Neural crest cell (in vitro differentiated cells): ENCODE measurements at places on chromosomes 16 and 17. TPM values are rescaled to one million over a fixed set of nuclear protein-coding genes. Genes with fewer than 3 reads are reported as not detected.

- no peaks in the 10 kb centered on the region for H3K36me3 ChIP-seq
- H3K4me1 ChIP-seq, result peaks cover 48% of the 10 kb centered on the region
- H3K27me3 ChIP-seq, result no peaks in the 10 kb centered on the region
- no peak overlapping the region for H3K27ac ChIP-seq
- no peak overlapping the region for H3K4me3 ChIP-seq
These were observed 69.1 kb downstream of the KSR1 start for GRCh38 chr17:27525316-27525715.

DNA sequence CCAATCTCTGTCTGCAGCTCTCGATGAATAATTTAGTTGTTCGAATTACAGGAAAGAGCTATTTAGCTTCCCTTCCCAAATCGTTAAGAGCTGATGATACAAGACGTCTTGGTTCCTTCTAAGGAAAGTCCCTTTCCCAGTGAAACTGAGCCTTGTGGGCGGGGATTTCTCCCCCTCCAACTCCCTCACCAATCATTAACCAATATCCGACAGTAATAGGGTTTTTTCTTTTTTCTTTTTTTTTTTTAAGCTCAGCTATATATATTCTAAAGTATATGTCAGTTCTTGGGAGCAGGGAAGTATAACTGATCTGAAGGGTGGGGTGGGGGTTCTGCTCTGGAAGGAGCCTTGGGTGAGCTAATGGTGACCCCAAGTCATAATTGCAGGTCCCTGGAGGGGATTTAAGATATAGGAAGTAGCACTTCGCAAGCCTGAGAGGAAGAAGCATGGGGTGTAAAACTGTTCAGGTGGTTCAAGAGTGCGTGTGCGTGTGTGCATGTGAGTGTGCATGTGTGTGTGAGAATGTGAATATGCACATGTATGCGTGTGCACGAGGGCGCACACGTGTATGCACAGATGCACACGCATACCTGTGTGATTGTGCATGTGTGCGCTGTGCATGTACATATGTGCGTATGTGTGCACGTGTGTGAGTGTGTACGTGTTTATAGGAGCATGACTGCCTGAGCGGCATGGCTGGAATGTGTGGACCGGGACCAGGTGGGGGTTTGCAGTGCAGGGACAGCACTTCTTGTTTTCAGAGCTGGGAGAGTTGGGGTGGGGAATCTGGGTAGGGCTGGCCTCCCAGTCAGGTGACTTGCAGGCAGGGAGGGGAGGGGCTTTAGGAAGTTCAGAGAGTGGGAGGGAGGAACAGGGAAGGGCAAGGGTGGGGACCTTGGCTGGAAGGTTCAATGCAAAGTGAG lies 42.7 kb downstream of the SOCS3 start:
- no peak overlapping the region for H3K27ac ChIP-seq
- DNase-seq, result no peak
- peaks cover 22% of the 10 kb centered on the region for H3K4me1 ChIP-seq
- H3K36me3 ChIP-seq, result no peaks in the 10 kb centered on the region
- peak overlapping the region; percentile 64 for H3K4me3 ChIP-seq
- H3K27me3 ChIP-seq, result peaks cover 47% of the 10 kb centered on the region

GRCh38 chr16:70374213-70374612 lies 27.5 kb downstream of the DDX19A start:
- no peaks in the 10 kb centered on the region for H3K27me3 ChIP-seq
- H3K36me3 ChIP-seq, result peaks cover 25% of the 10 kb centered on the region
- H3K27ac ChIP-seq, result no peak overlapping the region

- no peaks in the 10 kb centered on the region for H3K4me1 ChIP-seq
- H3K36me3 ChIP-seq, result peaks cover 23% of the 10 kb centered on the region
- H3K27ac ChIP-seq, result peak overlapping the region; percentile 45
- H3K27me3 ChIP-seq, result no peaks in the 10 kb centered on the region
These were observed 39.1 kb downstream of the NDEL1 start for GRCh38 chr17:8474826-8475225.

GRCh38 chr17:56434610-56435009 lies 158.9 kb upstream of the NOG start:
- H3K27ac ChIP-seq, result no peak overlapping the region
- H3K4me1 ChIP-seq, result peaks cover 5% of the 10 kb centered on the region
- no peak overlapping the region for H3K4me3 ChIP-seq
- H3K36me3 ChIP-seq, result no peaks in the 10 kb centered on the region
- no peaks in the 10 kb centered on the region for H3K27me3 ChIP-seq

DNA sequence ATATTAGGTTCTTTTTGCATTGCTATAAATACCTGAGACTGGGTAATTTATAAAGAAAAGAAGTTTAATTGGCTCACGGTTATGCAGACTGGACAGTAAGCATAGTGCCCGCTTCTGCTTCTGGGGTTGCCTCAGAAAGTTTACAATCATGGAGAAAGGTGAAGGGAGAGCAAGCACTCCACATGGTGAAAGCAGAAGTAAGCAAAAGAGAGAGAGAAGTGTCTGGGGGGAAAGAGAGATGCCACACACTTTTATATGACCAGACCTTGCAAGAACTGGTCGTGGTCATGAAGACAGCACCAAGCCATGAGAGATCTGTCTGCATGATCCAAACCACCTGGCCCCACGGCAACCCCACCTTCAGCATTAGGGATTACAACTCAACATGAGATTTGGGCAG lies 45.4 kb downstream of the KCNJ16 start:
- H3K36me3 ChIP-seq, result no peaks in the 10 kb centered on the region
- no peaks in the 10 kb centered on the region for H3K27me3 ChIP-seq
- H3K4me3 ChIP-seq, result no peak overlapping the region
- no peak overlapping the region for H3K27ac ChIP-seq
- no peak for DNase-seq

DNA sequence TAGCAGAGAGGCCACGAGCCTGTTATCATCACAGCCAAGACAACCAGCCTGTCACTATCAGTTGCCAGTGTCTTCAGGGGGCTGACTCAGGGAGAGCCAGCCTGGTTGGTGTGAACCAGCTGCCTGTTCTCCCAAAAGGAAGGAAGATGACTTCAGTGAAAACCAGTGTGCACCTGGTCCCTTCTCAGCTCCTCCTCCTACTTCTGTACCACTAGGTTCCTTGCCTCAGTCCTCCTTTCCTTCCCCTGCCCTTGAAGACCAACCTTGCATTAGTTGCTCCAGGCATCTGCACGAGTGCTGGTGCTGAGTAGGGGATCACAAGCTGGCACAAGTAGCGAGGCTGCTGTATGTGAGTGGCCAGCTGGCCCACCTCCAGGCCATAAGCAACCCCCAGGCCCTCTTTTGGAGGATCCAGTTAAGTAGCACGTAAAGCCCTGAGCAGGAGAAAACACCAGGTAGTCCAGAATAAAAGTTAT lies 8.5 kb downstream of the TUBG1 start:
- peaks cover 15% of the 10 kb centered on the region for H3K36me3 ChIP-seq
- no peak overlapping the region for H3K4me3 ChIP-seq
- no peaks in the 10 kb centered on the region for H3K4me1 ChIP-seq
- no peak for DNase-seq
- no peaks in the 10 kb centered on the region for H3K27me3 ChIP-seq

- no peaks in the 10 kb centered on the region for H3K27me3 ChIP-seq
- H3K4me1 ChIP-seq, result no peaks in the 10 kb centered on the region
- H3K27ac ChIP-seq, result no peak overlapping the region
- DNase-seq, result no peak
These were observed 2140.2 kb downstream of the TP53TG3F start for GRCh38 chr16:35599429-35600160.

DNA sequence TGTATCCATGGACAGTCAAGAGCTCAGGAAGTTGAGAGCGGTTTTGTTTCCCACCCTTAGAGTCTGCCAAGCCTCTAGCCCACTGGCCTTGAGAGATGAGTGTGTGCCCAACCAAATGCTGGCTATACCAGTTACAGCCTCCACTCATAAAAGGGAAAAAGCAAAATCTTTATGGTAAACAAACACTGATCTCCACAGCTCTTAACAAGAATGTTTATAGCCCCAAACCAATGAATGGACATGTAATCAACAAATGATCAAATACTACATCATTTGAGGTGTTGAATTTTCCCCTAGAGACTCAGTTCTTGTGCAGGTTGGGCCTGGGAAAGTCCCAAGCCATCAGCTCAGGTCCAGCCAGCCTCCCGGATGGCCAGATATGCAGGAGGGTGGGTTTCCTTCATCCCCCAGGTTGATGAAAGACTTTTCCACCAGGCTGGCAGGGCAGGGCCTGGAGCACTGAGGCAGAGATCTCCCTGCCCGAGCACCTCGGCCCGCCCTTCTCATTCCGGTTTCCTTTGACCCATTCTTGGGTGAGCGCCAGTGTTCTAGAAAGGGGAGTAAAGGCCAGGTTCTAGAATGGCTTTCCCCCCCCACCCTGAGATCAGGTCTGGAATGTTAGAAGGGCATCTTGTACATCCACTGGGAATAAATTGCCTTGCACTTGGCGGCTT lies 3.9 kb upstream of the EFTUD2 start:
- H3K27ac ChIP-seq, result peak overlapping the region; percentile 12
- no peaks in the 10 kb centered on the region for H3K27me3 ChIP-seq
- peak overlapping the region; percentile 7 for H3K4me3 ChIP-seq
- peaks cover 34% of the 10 kb centered on the region for H3K4me1 ChIP-seq

DNA sequence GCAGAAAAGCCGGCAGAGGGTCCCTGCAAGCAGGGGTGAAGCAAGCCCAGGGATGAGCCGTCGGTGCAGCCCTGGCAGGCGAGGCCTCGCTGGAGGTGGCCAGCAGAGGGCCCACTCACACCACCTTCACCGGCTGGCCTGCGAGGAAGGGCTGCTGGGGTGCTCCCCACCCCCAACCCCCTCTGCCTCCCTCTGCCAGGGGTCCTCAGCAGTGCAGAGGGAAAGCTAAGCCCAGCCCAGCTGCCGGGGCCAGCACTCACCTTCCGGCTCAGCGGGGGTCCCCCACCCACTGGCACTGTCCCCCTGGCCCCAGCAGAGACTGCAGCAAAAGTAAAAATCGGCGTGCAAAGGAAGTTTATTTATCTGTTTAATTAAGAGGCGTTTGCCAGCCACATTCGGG lies 113.4 kb downstream of the ENGASE start:
- no peak overlapping the region for H3K27ac ChIP-seq
- peaks cover 100% of the 10 kb centered on the region for H3K27me3 ChIP-seq
- no peaks in the 10 kb centered on the region for H3K36me3 ChIP-seq
- peak; percentile 39 for DNase-seq
- peaks cover 3% of the 10 kb centered on the region for H3K4me1 ChIP-seq

GRCh38 chr16:3096362-3096761 lies 2.7 kb downstream of the ZSCAN10 start:
- no peak for DNase-seq

DNA sequence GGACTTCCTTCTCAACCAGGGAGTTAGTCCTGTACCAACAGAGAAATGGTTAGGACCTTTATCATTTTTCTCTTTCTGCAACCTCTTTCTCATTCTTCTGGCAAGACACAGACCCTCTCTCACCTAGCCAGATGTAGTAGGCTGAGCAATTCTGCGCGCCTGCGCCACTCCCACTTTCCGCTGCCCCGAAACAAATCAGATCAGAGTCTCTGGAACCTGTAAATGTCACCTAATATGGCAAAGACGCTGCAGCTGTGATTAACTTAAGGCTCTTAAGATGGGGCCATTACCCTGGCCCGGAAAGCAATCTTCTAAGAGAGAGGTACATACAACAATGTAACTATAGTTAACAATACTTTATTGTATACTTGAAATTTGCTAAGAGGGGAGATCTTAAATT lies 94.3 kb upstream of the ASIC2 start:
- no peak for DNase-seq
- H3K36me3 ChIP-seq, result no peaks in the 10 kb centered on the region
- no peaks in the 10 kb centered on the region for H3K4me1 ChIP-seq
- H3K4me3 ChIP-seq, result no peak overlapping the region
- H3K27ac ChIP-seq, result no peak overlapping the region
- H3K27me3 ChIP-seq, result peaks cover 38% of the 10 kb centered on the region

GRCh38 chr17:49596613-49597244 lies 21.1 kb downstream of the NXPH3 start:
- no peaks in the 10 kb centered on the region for H3K27me3 ChIP-seq
- DNase-seq, result no peak
- H3K4me1 ChIP-seq, result peaks cover under 1% of the 10 kb centered on the region
- no peak overlapping the region for H3K4me3 ChIP-seq
- H3K36me3 ChIP-seq, result peaks cover 6% of the 10 kb centered on the region

DNA sequence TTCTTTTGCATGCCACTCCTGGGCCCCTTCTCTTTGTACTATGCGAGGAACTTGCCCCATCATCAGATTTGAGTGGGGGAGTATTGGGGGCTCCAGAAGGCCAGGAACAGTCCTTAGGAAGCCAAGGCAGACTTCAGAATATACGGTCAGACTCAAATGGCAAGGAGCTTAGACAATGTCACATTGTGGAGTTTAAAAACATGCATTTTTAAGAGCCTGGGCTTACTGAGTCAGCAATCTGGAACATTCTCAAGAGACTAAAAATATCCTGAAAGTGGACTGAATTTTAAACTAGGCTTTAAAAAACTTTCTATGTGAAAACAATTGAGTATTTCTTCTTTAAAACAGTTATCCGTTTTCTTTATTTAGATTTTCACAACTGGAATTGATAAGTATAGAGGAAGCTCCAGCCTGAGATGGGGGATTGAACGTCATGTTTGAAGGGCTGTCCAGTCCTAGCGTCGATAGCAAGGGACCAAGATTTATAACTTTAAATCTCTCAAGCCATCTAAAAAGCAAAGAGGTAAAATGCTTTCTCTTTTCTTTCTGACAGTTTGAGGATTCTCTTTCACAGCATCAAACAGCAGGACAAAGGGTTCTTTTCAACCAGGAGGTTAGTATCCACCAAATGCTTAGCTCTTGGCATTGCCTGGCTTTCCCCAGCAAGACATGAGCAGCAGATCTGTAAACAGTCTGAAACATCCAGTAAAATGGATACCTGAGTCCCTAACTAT lies 45.8 kb upstream of the CDRT4 start:
- no peaks in the 10 kb centered on the region for H3K27me3 ChIP-seq
- no peak for DNase-seq
- H3K4me3 ChIP-seq, result no peak overlapping the region
- peaks cover 46% of the 10 kb centered on the region for H3K4me1 ChIP-seq

Gene TMIGD1
- total RNA-seq, result not detected in 2 replicates

Gene FBXL16
- 2.5 and 3.0 TPM in 2 replicates for total RNA-seq

Gene NECAB2
- total RNA-seq, result 16.2 and 19.6 TPM in 2 replicates

Gene MT1H
- total RNA-seq, result not detected in 2 replicates

Gene SCN4A
- total RNA-seq, result 1.6 and 1.9 TPM in 2 replicates

Gene ZNF771
- 17.5 and 18.9 TPM in 2 replicates for total RNA-seq

Gene CACNG5
- not detected in 2 replicates for total RNA-seq

Gene PRSS27
- total RNA-seq, result 5.3 and 7.8 TPM in 2 replicates

Gene KRTAP4-6
- total RNA-seq, result not detected in 2 replicates

Gene ABCC3
- total RNA-seq, result not detected in 2 replicates

Gene NPIPB13
- total RNA-seq, result 11.2 and 15.4 TPM in 2 replicates
